ENCODE measurements at places on chromosomes 12 and 14.
A peak's percentile ranks its signal among the peaks of the same experiment; 100 is the strongest.

DNA sequence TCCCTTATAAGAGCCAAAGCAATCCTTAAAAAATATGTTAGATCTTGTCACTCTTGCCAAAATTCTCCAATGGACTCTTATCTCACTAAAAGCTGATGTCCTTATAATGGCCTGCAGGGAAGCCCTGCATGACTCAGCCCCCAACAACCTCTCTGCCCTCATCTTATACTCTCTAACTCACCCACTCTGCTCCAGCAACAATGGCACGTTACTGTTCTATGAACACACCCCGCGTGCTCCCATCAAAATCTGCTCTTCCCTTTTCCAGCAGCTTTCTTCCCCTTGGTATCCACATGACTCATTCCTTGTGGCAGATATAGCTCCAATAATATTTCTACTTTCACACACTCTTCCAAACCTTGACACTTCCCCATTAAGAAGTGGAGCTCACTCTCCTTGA lies 108.1 kb downstream of the DENND5B start:
- peaks cover 11% of the 10 kb centered on the region for H3K4me1 ChIP-seq
- peaks cover 5% of the 10 kb centered on the region for H3K36me3 ChIP-seq
- H3K27me3 ChIP-seq: no peaks in the 10 kb centered on the region
- no peak overlapping the region for H3K27ac ChIP-seq
- no peak overlapping the region for H3K4me3 ChIP-seq

GRCh38 chr12:13505224-13505623 lies 308.7 kb downstream of the EMP1 start:
- H3K4me3 ChIP-seq: no peak overlapping the region
- no peak for DNase-seq
- no peak overlapping the region for H3K27ac ChIP-seq
- no peaks in the 10 kb centered on the region for H3K27me3 ChIP-seq
- no peaks in the 10 kb centered on the region for H3K36me3 ChIP-seq

- no peak overlapping the region for H3K27ac ChIP-seq
- H3K36me3 ChIP-seq: peaks cover 5% of the 10 kb centered on the region
- H3K4me1 ChIP-seq: no peaks in the 10 kb centered on the region
- DNase-seq: peak; percentile 56
- H3K4me3 ChIP-seq: no peak overlapping the region
These were observed 33.4 kb downstream of the FNTB start for GRCh38 chr14:65019944-65020566.

GRCh38 chr12:82524641-82525040 lies 162.1 kb upstream of the TMTC2 start:
- H3K4me3 ChIP-seq: no peak overlapping the region
- DNase-seq: no peak
- H3K4me1 ChIP-seq: no peaks in the 10 kb centered on the region
- no peaks in the 10 kb centered on the region for H3K27me3 ChIP-seq
- no peak overlapping the region for H3K27ac ChIP-seq

DNA sequence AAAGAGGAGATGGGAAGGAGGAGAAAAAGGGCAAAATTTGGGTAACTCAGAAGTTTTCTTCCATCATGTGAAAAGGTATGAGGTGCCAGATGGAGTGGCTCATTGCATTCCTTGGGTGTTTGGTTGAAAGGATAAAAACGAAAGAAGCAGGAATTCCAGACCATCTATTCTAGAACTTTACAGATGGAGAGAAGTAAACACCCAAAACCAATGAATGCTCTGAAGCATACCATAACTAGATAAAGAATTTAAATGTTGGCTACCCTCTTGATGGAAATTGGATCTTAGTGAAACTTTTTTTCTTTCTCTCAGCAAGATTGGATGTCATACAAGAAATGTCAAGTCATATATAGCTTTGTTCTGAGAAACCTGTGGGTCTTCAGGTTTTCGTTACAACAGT lies 175.6 kb upstream of the FAR2 start:
- no peaks in the 10 kb centered on the region for H3K36me3 ChIP-seq
- no peaks in the 10 kb centered on the region for H3K27me3 ChIP-seq
- DNase-seq: no peak
- no peaks in the 10 kb centered on the region for H3K4me1 ChIP-seq
- no peak overlapping the region for H3K4me3 ChIP-seq

- no peaks in the 10 kb centered on the region for H3K36me3 ChIP-seq
- no peak for DNase-seq
- H3K27me3 ChIP-seq: no peaks in the 10 kb centered on the region
- H3K4me3 ChIP-seq: no peak overlapping the region
- H3K4me1 ChIP-seq: no peaks in the 10 kb centered on the region
These were observed 134.7 kb upstream of the DCN start for GRCh38 chr12:91317306-91317705.

GRCh38 chr14:66037361-66037760 lies 448.8 kb upstream of the CCDC196 start:
- H3K36me3 ChIP-seq: no peaks in the 10 kb centered on the region
- H3K4me1 ChIP-seq: no peaks in the 10 kb centered on the region
- H3K4me3 ChIP-seq: no peak overlapping the region
- H3K27ac ChIP-seq: no peak overlapping the region
- H3K27me3 ChIP-seq: no peaks in the 10 kb centered on the region

DNA sequence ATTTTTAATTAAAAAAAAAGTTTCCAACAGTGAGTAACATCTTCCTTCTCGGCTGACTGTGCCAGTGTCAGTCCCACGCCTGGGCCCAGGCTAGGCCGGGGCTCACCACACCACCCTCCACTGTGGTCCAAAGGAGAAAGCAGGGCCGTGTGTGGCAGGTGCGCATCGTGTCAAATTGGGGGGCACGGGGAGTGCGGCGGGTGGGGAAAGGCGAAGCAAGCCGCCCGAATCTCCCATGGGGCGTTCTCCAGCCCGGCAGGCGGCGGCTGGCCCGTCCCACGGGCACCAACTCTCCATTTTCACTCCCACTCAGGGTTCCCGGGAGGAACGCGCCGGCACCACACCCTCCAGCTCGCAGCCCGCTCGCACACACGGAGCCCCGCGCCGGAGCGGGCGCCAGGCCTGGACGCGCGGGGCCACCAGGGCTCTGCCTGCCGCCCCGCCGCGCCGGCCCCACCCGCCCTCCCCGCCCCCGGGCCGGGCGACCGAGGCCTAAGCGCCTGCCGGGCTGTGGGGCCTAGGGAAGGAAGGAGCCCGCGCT lies 604 bp downstream of the EEA1 start:
- peak overlapping the region; percentile 98 for H3K27ac ChIP-seq
- H3K27me3 ChIP-seq: no peaks in the 10 kb centered on the region
- no peak for DNase-seq
- peak overlapping the region; percentile 86 for H3K4me3 ChIP-seq
- H3K36me3 ChIP-seq: no peaks in the 10 kb centered on the region

DNA sequence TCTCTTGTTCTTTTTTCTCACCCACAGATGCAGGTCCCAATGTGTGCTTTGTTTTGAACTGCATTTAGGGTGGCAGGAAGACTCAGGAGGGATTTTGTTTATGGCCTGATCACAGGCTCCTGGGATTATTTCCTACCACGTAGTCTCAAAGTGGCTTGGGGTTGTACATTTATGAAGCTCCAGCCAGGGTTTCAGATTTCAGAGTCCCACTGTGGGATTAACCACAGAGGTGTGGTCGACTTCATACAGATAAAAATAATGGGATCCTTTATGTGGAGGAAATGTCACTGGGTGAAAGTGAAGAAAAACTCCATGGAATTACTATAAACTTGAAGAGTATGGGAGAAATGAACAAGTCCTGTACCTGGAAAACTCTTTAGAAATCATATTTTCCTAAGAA lies 14.2 kb upstream of the PPP1R1A start:
- no peaks in the 10 kb centered on the region for H3K27me3 ChIP-seq
- H3K36me3 ChIP-seq: no peaks in the 10 kb centered on the region
- H3K4me1 ChIP-seq: peaks cover 3% of the 10 kb centered on the region
- no peak overlapping the region for H3K4me3 ChIP-seq
- H3K27ac ChIP-seq: no peak overlapping the region

- H3K27ac ChIP-seq: no peak overlapping the region
- H3K4me1 ChIP-seq: no peaks in the 10 kb centered on the region
- DNase-seq: no peak
These were observed 471.2 kb downstream of the DIO2 start for GRCh38 chr14:79740066-79740601.

- no peak for DNase-seq
- no peaks in the 10 kb centered on the region for H3K4me1 ChIP-seq
- H3K27ac ChIP-seq: no peak overlapping the region
- H3K27me3 ChIP-seq: no peaks in the 10 kb centered on the region
- H3K36me3 ChIP-seq: peaks cover 7% of the 10 kb centered on the region
- no peak overlapping the region for H3K4me3 ChIP-seq
These were observed 69.1 kb downstream of the PAPOLA start for GRCh38 chr14:96571311-96571710.

GRCh38 chr14:74566174-74567141 lies 45.6 kb downstream of the LTBP2 start:
- no peaks in the 10 kb centered on the region for H3K27me3 ChIP-seq
- H3K36me3 ChIP-seq: no peaks in the 10 kb centered on the region
- DNase-seq: peak; percentile 78
- no peak overlapping the region for H3K4me3 ChIP-seq

GRCh38 chr12:54700301-54700700 lies 52.1 kb upstream of the DCD start:
- DNase-seq: no peak
- no peaks in the 10 kb centered on the region for H3K36me3 ChIP-seq
- no peaks in the 10 kb centered on the region for H3K4me1 ChIP-seq
- no peak overlapping the region for H3K27ac ChIP-seq
- no peaks in the 10 kb centered on the region for H3K27me3 ChIP-seq

DNA sequence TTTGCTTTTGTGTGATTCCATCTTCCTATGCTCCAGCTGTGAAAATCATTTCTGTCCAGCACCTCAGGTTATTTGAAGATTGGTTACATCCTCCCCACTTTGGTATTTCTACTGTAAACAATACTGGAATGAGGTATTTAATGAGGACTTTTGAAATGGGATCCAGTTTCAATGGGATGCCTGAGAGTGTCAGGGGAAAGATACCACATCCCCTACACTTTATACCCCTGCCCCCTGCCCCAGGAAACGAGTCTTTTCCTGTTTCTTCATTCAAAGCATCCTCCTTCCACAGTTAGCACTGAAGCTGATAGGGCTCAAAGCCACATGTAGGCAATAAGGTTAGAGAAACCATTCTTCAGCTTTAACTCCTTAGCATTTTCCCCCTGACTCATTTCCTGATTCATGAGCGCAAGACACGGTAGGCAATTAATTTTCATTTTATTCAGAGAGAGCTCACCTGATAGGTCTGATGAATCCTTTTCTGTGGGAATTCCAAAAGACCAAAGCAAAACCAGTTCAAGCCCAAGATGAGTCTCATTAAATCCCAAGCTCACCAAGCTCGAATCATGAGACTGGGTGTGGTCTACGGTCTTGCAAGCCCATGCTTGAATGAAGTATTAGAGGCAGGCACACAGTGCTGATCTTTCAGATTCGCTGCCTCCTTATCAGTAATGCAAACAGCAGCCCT lies 143.6 kb upstream of the CRY1 start:
- H3K27me3 ChIP-seq: no peaks in the 10 kb centered on the region
- no peaks in the 10 kb centered on the region for H3K36me3 ChIP-seq
- H3K4me1 ChIP-seq: no peaks in the 10 kb centered on the region
- no peak for DNase-seq
- no peak overlapping the region for H3K27ac ChIP-seq

Measured in trophoblast cell (in vitro differentiated cells and primary cell).